Activated T-helper 1 cell treated with Interleukin-2 at 50 U/mL for 16 hours (primary cell): ENCODE measurements at places on chromosomes 5 and 9.

GRCh38 chr5:40017135-40017534 lies 592.4 kb upstream of the DAB2 start:
- no peak for DNase-seq

GRCh38 chr9:136587944-136588662 lies 42.3 kb upstream of the NOTCH1 start:
- DNase-seq, result no peak

- no peak for DNase-seq
Measured at GRCh38 chr9:81244631-81245030, 444.7 kb downstream of the TLE1 start.

DNA sequence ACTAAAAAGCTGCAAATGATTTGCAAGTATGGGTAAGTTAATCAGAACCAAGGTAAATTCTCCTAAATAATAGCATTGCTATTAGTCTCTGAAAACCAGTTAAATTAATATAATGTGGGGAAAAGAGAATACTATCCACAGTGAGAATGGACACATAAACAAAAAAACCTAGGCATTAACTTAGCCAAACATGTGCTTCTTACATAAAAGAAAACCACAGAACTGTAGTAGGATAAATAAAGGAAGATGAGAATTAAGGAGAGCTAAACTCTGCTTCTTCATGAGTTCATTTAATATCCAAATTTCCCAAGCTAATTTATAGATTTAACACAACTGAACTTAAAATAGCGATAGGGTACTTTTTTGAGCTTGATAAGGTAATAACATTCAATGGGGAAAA lies 31.8 kb downstream of the ABCA1 start:
- no peak for DNase-seq

- DNase-seq, result no peak
Measured at GRCh38 chr9:86854898-86855523, 92.3 kb downstream of the GAS1 start.

GRCh38 chr9:121835587-121836365 lies 184.3 kb downstream of the DAB2IP start:
- no peak for DNase-seq
